ENCODE measurements at places on chromosomes 7 and 10. TPM values are rescaled to one million over a fixed set of nuclear protein-coding genes. Genes with fewer than 3 reads are reported as not detected.
A peak's percentile ranks its signal among the peaks of the same experiment; 100 is the strongest.

The METTL27 gene
- 6.8 TPM for total RNA-seq

The LLCFC1 gene
- total RNA-seq, result not detected

The POLR1F gene
- total RNA-seq, result 15.7 TPM

The NKX2-3 gene
- not detected for total RNA-seq

The OR2A14 gene
- total RNA-seq, result not detected

The LBX1 gene
- not detected for total RNA-seq

The CHST15 gene
- 23.8 TPM for total RNA-seq

The FOXI2 gene
- not detected for total RNA-seq

The SERPINE1 gene
- total RNA-seq, result 22.9 TPM

The ZCWPW1 gene
- total RNA-seq, result 2.2 TPM

The DYDC2 gene
- total RNA-seq, result not detected

The SEMA3E gene
- total RNA-seq, result 1.0 TPM

- DNase-seq, result no peak
Observed at GRCh38 chr7:151472644-151473380, 32.9 kb upstream of the CRYGN start.

- DNase-seq, result no peak
Observed at GRCh38 chr7:2431260-2431867, 28.0 kb downstream of the CHST12 start.

GRCh38 chr10:7955446-7955845 lies 99.0 kb upstream of the GATA3 start:
- no peak for DNase-seq

DNA sequence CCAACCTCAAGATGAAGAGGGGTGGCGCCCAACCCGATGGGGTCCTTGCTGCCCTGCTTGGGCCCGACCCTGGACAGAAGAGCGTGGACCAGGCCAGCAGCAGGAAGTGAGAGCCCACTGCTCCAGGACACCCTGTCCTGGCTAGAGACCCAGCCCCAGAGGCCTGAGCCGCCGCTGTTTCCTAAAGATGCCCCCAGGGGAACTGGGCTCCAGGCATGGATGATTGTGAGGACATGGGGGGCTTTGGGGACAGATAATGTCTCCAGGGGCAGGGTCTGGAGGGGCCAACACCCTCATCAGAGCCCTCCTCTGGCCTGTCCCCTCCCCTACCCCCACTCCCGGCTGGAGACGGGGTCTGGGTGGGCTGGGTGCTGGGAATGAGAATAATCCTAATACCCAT lies 71.7 kb downstream of the MYL10 start:
- DNase-seq, result peak; percentile 39

GRCh38 chr10:18830277-18830676 lies 171.0 kb downstream of the ARL5B start:
- DNase-seq, result no peak

GRCh38 chr7:118759921-118760320 lies 535.4 kb downstream of the ANKRD7 start:
- DNase-seq, result no peak

- DNase-seq, result no peak
Observed at GRCh38 chr7:842431-843031, 10.3 kb downstream of the SUN1 start.

- DNase-seq, result no peak
Observed at GRCh38 chr10:95395947-95396449, 105.2 kb upstream of the PDLIM1 start.

DNA sequence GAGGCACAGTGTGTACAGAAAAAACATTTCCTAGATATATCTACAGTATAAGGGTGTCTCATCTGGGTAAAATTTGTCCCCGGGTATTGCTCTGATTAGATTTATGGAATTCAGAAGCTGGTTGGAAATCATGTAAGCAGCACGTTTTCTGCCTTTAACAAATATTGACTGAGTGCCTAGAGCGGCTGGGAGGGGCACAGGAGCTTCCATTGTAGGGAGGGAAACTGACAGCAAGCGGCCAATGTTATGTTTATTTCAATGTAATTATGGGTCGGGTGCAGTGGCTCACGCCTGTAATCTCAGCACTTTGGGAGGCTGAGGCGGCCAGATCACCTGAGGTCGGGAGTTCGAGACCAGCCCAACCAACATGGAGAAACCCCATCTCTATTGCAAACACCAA lies 4.4 kb upstream of the RFC2 start:
- DNase-seq, result no peak

DNA sequence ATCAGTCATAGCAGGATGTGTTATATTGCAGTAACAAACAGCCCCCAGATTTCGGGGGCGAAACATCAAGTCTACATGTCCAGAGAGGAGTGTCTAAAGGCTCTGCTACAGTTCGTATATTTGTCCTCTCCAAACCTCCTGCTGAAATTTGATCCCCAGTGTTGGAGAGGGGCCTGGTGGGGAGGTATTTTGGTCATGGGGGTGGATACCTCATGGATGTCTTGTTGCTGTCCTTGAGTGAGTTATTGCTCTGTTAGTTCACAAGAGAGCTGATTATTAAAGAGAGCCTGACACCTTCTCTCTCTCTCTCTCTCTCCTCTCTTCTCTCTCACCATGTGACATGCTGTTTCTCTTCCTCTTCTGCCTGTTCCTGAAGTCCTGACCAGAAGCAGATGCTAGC lies 343.7 kb downstream of the TCERG1L start:
- DNase-seq, result no peak

DNA sequence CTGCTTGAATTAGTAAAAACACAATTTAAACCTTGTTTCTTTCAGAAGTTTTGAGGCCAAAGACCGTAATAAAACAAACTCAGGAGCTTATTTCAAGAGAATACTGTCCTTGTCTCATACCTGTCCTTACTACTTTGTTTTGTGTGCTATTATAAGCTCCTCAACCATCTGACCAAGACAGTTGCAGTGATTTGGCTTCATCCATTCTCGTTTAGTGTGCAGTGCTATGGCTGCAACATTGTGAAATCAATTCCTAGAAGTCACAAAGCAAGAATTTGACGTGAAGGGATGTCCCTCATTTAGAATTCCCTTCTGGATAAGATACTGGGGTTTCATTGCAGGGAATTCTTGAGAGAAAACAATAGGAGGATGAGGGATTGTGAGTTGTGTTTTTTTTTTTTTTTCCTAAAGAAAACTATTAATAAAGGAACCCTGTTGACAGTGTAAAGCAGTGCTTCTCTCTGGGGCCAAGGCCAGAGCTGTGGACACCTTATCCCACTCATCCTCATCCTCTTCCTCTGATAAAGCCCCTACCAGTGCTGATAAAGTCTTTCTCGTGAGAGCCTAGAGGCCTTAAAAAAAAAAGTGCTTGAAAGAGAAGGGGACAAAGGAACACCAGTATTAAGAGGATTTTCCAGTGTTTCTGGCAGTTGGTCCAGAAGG lies at the start of gene OIT3:
Gene OIT3, plus strand, starts transcription at position 604 of the 663 bp plus-strand sequence. CDS start 60 bp downstream, outside the sequence.
- no peak for DNase-seq

DNA sequence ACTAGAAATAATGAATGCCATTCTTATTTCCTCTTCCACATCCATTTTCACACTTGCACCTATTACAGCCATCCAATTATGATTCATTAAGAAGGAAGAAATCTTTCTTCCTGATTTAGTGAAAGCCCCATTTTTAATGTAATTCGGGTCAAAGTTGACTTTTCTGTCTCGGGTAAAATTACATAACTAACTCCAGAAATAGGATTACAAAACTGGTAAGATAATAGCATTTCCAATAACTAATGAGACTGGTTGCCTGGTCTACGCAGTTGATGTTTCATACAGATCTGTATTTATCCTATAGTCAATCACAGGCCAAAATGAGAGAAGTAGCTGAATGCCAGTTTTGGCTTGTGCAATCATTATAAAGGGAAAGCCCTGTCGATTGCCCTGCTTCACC lies 651.5 kb upstream of the NRP1 start:
- DNase-seq, result no peak

DNA sequence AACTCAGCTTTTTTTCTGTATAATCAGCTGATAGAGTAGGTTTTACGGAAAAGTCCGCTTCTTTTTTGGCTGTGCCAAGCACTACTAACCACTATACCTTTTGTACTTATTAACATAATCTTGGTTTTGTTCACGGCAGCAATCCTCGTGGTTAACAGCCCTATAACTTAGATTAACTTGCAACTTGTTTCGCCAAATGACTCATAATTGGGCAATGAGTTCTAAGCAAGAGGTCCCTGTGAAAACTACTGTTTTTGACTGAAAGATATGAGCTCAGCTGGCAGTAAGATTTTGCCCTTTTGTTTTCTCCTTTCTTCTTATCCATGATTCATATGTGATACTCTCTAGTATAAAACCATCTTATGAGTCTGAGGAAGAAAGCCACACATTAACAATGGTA lies 345.0 kb upstream of the PCDH15 start:
- no peak for DNase-seq

DNA sequence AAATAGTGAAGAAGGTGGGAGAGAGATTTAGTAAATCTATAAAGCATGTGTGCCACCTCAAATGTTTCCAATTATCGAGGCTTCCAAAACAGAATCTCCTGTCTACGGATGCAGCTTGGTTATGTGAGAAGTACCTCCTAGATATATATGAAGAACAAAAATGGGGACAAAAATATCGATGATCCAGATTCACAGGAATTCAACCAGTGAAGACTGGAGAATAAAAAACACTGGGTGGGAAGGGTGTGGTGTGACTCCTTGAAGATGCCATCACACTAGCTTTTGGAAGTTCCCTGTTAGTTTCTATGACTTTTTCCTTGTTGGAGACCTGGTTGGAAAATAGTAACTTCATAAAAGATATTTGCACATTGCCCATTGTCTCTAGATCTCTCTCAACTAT lies 152.4 kb downstream of the LRRC4 start:
- DNase-seq, result no peak

DNA sequence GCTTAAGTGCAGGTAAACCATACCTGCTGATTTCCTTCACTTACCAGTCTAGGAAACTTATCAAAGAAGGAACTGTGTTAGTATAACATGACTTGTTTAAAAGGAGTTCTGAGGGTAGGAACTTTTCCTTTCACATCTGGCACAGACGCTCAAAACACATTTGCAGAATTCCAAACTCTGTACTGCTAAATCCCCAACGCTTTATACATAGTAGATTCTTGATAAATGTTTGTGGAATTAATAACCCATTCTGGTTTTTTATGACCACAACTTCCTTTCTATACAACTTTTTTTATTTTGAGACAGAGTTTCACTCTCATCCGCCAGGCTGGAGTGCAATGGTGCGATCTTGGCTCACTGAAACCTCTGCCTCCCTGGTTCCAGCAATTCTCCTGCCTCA lies 7.7 kb upstream of the TRUB1 start:
- no peak for DNase-seq

DNA sequence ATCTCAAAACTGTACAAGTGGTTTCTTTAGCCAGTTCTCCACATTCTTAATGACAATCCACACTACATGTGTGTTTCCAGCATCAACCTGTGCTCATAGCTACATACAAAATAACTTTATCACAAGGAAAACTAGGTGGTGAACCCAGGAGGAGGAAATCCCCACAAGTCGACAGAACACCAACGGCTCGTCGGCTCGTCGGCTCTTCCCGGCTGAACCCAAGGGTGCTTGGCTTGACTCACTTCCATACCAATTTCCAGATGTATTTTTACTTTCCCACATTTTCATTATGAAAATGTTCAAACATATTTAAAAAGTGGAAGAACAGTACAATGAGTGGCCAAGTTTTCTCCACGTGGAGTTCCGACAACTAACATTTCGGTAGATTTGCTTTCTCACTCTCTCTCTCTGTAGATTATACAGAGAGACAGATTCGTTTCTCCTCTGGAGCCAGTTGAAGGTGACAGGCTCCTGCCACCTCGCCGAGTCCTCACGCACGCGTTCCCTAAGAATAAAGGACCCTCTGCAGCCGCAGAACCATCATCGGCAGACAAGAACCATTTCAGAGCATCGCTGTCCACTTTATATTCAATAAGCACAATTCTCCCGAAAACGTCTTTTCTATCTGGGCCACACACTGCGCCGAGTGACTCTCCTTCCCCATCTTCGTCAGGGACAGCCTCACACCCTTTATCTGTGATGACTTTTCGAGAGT lies 53.3 kb downstream of the DIP2C start:
- DNase-seq, result peak; percentile 10

- no peak for DNase-seq
Observed at GRCh38 chr10:79579361-79579760, 19.2 kb upstream of the SFTPA2 start.

- no peak for DNase-seq
Observed at GRCh38 chr7:127979728-127980126, 51.5 kb downstream of the LRRC4 start.

GRCh38 chr10:67785098-67785497 lies 52.9 kb downstream of the DNAJC12 start:
- DNase-seq, result no peak

- no peak for DNase-seq
Observed at GRCh38 chr7:4200546-4201094, 481.5 kb upstream of the FOXK1 start.

DNA sequence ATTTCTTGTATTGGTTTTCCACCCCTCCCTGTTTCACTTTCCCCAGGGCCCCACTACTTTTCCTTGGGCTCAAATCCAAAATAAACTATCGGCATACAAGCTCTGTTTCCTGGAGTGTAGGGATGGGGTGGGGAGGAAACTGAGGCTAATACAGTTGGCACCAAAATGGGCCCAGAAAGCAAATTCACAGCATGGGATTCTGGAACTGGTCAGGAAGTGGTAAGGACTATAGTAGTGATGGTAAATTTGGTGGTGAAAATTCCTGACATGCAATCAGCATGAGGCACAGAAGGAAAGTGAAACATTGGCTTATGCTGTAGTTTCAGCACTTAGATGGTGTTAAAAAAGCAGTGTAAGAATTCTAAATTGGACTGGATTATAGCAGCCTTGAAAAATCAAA lies 8.7 kb upstream of the SAMD9L start:
- no peak for DNase-seq

- no peak for DNase-seq
Observed at GRCh38 chr7:20354610-20355528, 24.2 kb downstream of the ITGB8 start.

- DNase-seq, result no peak
Observed at GRCh38 chr7:29894256-29894655, 87.9 kb downstream of the WIPF3 start.

DNA sequence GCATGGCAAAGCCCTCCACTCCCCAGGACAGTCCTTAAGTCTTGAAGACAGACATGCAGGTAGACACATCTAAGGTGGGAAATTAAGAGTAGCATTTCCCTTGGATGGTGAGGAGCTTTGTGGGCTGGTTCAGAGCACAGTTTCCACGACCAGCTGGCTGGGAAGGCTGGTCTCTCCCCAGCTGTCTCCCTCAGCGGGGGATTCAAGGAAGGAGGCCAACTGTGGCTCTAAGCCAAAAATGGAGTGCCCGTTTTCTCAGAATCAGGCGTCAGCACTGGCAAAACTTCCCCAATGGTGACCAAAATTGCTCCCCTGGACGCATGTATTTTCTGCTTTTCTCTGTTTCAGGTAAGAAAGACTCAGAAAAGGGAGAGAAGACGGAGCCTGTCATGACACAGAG lies 230.6 kb upstream of the FZD8 start:
- DNase-seq, result no peak

- no peak for DNase-seq
Observed at GRCh38 chr7:21480693-21481403, 53.0 kb downstream of the SP4 start.

GRCh38 chr10:24237801-24238395 lies 29.0 kb downstream of the KIAA1217 start:
- DNase-seq, result no peak

- no peak for DNase-seq
Observed at GRCh38 chr7:25638590-25639244, 410.4 kb upstream of the NPVF start.

Measured in suprapubic skin (tissue), 4 donors.